Activated T-cell treated with anti-CD3 and anti-CD28 coated beads, Interleukin-2, amount 50 U/mL, for 72 hours (primary cell): ENCODE measurements at places on chromosomes 4 and X. TPM values are rescaled to one million over a fixed set of nuclear protein-coding genes. Genes with fewer than 3 reads are reported as not detected.

The EDA2R gene
- total RNA-seq: 9.5 TPM

The DRP2 gene
- 0.86 TPM for total RNA-seq

The SPARCL1 gene
- total RNA-seq: not detected

DNA sequence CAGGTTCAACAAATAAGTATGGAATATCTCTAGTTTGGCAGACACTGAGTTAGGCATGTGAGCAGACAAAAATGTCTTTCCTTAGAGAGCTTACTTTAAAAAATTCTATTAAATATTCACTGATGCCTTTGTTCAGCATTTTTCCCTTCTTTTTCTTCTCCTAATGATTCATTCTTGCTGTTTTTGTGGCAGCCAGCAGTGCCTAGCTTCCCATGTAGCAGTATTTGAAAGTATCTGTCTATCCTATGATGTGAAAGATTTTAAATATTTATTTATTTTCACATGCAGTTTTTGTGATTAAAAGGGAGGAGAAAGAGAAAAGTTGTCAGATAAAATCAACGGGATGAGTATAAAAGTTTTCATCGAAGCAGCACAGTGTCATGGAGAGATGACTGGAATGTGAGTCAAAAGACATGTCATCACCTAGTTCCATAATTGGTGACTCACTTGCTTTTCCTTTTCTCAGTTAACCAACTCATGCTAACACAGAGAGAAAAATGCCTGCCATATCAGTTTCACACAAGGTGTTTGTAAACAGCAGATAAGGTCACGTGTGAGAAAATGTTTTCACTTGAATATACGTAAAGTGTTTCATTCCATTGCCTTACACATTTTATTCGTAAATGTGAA lies 69.8 kb downstream of the BMPR1B start:
- H3K36me3 ChIP-seq: no peaks in the 10 kb centered on the region
- H3K27ac ChIP-seq: no peak overlapping the region
- no peaks in the 10 kb centered on the region for H3K27me3 ChIP-seq
- no peak for DNase-seq

GRCh38 chr4:145723336-145723735 lies 43.4 kb downstream of the C4orf51 start:
- peaks cover 27% of the 10 kb centered on the region for H3K4me1 ChIP-seq
- H3K36me3 ChIP-seq: peaks cover 3% of the 10 kb centered on the region
- H3K27me3 ChIP-seq: peaks cover 12% of the 10 kb centered on the region
- H3K4me3 ChIP-seq: no peak overlapping the region
- H3K27ac ChIP-seq: no peak overlapping the region

DNA sequence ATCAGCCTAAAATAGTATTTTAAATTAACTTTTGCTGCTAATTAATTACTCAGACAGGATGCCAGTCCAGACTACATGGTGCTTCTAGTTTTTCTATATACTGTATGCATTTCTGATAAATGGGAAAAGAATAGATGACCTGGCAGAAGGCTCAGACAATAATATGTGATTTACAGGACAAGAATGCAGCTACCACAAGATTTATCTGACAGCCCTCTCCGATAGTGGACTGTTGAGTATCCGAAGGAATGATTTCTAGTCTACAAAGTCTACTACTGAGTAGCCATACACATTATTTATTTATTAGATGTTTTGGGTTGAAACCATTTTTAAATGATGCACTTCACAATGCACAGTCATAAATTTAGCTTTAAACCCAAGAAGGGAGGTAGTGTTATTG lies 212.8 kb downstream of the MAB21L2 start:
- no peak for DNase-seq
- H3K27ac ChIP-seq: no peak overlapping the region
- H3K4me3 ChIP-seq: no peak overlapping the region
- H3K4me1 ChIP-seq: no peaks in the 10 kb centered on the region
- H3K36me3 ChIP-seq: peaks cover 6% of the 10 kb centered on the region

DNA sequence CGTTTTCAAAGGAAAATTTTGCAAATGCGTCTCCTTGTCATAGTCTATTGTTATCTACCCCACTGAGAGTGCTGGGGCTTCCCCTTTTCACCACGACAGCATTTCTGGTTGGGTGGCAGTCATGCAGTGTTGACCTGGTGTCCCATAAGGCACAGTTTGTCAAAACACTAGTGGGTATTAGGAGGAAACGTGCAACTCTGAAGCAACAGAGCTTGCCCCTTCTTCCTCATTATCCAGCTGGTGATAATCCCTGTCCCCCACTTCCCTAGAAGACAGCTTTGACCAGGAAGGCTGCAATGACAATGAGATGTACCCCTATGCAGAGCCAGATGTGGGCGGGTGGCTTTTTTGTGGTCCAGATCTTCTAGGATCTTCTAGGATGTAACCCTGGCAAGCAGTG lies 1.8 kb downstream of the TBC1D1 start:
- peak overlapping the region; percentile 90 for H3K4me3 ChIP-seq
- H3K27me3 ChIP-seq: peaks cover 13% of the 10 kb centered on the region
- H3K36me3 ChIP-seq: no peaks in the 10 kb centered on the region
- DNase-seq: peak; percentile 58
- H3K27ac ChIP-seq: peak overlapping the region; percentile 39

GRCh38 chr4:170106900-170107299 lies 17.1 kb upstream of the AADAT start:
- no peak for DNase-seq
- H3K27me3 ChIP-seq: peaks cover 6% of the 10 kb centered on the region
- H3K36me3 ChIP-seq: no peaks in the 10 kb centered on the region
- peak overlapping the region; percentile 16 for H3K27ac ChIP-seq
- no peaks in the 10 kb centered on the region for H3K4me1 ChIP-seq

GRCh38 chrX:7073336-7073735 lies 74.2 kb upstream of the STS start:
- H3K36me3 ChIP-seq: peaks cover 14% of the 10 kb centered on the region
- H3K27me3 ChIP-seq: no peaks in the 10 kb centered on the region
- no peak overlapping the region for H3K4me3 ChIP-seq
- H3K27ac ChIP-seq: no peak overlapping the region

DNA sequence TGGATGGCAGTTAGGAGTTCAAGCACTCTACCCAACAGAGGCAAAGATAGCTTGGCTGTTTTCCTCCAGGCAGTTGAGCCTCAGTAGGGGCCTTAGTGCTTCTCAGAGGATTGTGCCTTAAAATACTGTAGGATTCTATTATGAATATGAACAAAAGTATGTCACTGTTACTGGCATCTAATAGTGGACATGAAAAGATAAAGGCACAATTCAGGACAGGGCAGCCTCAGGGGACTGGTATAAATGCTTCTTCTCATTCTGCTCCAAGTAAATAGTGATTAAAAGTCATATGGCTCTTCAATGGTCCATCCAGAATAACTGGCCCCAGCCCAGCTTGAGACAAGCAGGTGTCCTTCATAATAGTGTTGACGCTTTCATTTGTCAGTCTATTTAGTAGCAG lies 17.7 kb downstream of the COL4A6 start:
- no peak for DNase-seq
- H3K27me3 ChIP-seq: peaks cover 16% of the 10 kb centered on the region
- no peaks in the 10 kb centered on the region for H3K36me3 ChIP-seq
- H3K4me3 ChIP-seq: no peak overlapping the region
- no peaks in the 10 kb centered on the region for H3K4me1 ChIP-seq
- no peak overlapping the region for H3K27ac ChIP-seq

GRCh38 chr4:86586160-86586572 lies 7.9 kb upstream of the PTPN13 start:
- H3K27ac ChIP-seq: no peak overlapping the region
- no peaks in the 10 kb centered on the region for H3K36me3 ChIP-seq
- H3K27me3 ChIP-seq: peaks cover 16% of the 10 kb centered on the region
- no peaks in the 10 kb centered on the region for H3K4me1 ChIP-seq
